ENCODE measurements at places on chromosomes 11 and 22.

GRCh38 chr22:19478901-19479354, at the start of gene UFD1:
Gene UFD1 (minus strand): TSS chr22:19479193. CDS start chr22:19479085, 108 bp downstream.
- peak; percentile 85 for DNase-seq

GRCh38 chr11:133497477-133498140, 34.7 kb downstream of the OPCML start:
- no peak for DNase-seq

- DNase-seq, result no peak
These were observed 2.5 kb downstream of the EPS8L2 start for GRCh38 chr11:708511-708910.

DNA sequence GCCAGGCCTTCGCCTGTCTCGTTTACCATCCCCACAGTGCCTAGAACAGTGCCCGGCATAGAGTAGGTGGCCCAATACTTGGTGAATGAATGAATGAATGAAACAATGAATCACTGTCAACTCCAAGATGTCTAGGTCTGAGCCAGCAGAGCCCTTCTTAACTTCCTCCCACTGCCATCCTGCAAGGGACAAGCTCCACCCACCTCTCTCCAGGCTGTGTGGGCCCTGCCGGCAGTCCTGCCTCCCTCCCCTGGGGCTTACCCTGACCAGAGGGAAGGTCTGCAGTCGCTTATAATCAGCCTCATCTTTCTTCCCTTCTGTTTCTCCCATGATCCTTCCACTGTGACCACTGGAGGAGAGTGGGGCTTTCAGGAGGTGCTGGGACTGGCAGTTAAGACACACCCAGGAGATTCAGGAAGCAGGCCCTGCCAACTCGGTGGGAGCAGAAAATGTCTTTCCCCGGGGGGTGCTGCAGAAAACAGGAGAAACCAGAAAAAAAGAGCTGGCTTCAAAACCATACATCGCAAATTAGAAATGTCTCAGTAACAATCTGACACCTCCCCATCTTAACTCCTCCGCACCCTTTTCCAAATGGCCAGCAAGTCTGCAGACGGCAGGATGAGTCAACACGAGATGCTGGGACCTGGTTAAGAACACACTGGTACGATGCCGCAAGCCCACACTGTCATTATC, 11.4 kb downstream of the DNAL4 start:
- no peak for DNase-seq

- DNase-seq, result no peak
These were observed 173.5 kb downstream of the TRIM29 start for GRCh38 chr11:119964136-119965025.

DNA sequence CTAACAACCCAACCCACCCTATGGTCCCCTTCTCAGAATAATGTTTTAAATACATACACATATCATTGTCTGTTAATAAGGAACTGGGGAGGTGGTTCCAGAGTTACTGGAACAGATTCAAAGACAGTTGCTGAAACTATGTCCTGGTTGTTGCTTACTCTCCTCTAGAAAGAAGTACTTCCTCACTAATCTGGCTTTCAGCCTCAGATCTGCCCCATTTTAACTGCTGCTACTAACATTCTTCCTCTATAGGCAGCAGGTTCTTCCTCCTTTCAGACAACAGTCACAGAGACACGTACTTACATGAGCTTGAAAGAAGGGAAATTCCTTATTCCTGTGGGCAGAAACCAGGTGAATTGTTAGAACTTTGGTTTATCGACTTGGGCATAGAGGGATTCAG, 8.1 kb upstream of the NEU3 start:
- no peak for DNase-seq

GRCh38 chr22:49792107-49792506, 35.6 kb downstream of the BRD1 start:
- DNase-seq, result no peak

DNA sequence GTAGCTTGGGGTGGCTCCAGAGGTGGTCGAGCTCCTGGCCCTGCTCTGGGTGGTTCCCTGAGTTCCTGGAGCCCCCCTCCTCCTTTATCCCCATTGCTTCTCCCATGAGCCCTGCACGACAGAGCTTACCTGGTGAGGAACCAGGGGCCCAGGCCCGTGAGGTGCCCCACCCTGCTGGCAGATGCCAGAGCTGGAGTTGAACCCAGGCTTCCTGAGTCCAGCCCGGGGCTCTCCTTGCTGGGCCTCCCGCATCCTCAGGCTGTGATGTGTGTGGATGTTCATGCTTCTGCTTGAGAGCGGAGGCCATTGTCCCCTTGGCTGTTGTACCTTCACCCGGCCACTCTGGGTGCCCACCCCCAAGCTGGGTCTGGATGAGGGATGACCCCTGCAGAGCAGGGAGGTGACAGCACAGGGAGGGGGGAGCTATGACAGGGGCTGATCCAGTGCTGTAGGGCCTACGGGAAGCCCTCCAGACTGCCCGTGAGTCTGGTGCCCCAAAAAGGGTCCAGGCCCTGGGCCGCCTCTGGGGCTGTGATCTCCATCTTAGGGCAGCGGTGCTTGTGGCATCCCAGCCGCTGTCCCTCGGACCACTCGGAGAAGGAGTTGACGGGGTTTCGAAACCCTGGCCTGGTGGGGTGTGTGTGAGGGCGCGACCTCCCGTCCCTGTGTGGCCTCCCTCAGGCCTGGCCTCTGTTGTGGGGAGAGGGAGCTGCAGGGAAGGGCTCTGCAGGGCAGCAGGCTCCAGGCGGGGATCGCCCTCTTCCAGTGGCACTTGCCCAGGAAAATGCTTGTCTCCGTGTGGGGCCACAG, 14.4 kb downstream of the MPPED1 start:
- DNase-seq, result no peak

- DNase-seq, result no peak
These were observed 112.3 kb downstream of the IGLL1 start for GRCh38 chr22:23467721-23468294.

DNA sequence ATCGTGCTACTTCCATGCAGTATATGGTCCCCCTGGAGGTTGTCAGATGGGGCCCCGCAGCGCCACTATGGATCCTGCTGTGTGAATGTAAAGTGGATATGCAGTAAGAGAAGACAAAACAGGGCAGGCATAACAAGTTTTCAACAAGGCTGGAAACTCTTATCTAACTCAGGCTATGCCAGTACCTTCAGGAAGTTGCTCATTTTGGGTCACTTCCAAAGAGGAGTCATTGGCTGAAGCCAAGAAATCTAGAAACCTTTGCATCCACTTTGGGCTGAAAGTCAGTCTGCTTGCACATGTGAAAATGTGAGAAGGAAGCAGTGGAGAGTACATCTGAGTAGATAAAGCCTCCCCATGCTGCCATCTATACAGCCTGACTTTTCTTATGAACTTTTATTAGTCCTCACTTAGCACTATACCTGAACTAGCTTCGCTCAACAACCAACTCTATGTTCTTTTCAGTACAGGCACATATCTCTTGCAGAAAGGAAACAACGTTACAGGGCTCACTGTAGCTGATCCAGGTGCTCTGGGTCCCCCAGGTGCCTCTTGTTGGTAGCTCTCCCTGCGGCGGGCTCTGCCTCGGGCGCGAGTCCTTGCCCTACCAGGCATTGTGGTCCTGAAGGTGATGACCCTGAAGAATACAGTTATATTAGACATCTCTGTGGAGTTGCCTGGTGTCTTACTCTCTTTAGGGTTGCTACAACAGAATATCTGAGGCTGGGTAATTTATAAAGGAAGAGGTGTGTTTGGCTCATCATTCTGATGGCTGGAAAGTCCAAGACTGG, 12.4 kb downstream of the PIWIL3 start:
- no peak for DNase-seq

- no peak for DNase-seq
These were observed 4.4 kb downstream of the AHNAK start for GRCh38 chr11:62542111-62542745.

DNA sequence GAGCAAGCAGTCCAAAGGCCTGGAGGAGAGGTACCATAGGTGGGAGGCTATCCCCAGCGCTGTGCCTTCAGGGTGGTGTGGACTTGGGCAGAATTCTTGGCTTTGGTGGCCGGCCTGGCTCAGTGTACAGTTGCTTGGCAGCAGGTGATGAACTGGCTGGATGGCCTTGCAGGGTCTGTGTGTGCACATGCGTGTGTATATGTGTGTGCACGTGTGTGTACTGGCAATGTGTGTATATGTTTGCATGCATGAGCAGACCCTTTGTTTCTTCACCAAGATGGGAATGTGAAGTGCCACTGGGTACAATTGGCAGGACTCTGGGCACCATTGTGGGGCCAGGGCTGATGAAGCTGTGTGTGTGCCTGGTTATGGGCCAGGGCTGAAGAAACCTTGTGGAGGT, 53.0 kb downstream of the CEP164 start:
- no peak for DNase-seq

GRCh38 chr22:30506507-30506968, 1.0 kb upstream of the SEC14L4 start:
- no peak for DNase-seq

DNA sequence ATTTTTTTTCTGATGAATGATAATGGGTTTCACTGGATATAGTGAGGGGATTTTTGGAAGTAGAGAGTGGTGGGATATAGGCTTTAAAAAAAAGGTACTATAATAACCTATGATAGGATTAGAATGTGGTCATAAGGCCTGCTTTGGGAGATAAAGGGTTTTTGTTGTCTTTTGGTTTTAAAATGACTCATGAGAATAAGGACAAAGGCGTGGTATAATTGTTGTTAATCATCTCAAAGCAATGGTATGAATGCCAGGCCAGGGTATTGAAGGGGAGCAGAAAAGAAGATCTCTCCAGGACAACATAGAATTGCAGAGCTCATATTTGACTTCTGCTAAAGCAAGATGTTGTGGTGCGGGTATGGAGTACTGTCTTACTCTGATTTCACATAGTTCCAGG, 579.4 kb downstream of the JRKL start:
- no peak for DNase-seq

DNA sequence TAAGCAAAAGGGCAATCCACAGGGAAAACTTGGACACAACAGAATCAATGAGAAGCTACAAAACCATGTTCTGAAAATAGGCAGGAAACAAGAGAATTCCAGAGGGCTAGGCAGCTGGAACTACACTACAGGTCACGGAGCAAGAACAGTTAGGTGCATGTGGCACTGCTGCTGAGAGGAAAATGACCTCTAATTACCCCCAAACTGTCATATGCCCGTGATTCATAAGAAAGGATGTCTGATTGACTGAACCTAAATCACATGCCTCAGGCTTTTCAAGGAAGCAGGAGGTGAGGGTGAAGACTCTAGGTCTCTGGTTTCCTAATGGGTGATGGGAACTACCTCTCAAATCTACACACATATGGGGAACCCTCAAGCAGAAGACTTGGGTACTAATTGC, 17.9 kb upstream of the RRAS2 start:
- no peak for DNase-seq

- DNase-seq, result no peak
These were observed 7.1 kb downstream of the YWHAH start for GRCh38 chr22:31951194-31952093.

DNA sequence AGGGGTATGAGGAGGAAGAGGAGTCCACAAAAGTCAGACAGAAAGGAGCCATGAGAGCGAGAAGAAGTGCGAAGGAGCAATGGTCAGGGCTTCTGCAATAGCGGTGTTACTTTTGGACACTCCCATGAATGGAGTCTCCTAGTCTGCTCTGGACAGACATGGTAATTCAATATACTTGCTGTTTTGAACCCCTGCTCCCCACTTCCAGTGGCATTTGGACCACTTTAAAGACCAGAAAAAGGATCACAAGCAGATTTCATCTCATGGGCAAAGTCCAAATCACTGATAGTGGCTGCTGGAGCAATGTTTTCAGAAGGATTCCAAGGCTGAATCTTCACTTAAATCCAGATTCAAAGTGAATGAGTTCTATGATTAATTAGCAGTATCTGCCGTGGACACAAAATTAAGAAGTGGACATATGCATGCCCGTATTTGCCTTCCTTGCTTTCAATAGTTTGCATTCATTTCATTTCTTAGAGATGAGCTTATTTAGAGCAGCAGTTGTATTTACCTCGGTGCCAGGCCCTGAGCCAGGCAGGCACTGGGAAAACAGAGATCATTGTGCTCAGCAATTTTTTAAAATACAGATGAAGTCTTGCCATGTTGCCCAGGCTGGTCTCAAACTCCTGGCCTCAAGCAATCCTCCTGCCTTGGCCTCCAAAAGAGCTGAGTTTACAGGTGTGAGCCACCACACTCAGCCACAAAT, 72.0 kb downstream of the SLC1A2 start:
- no peak for DNase-seq

- DNase-seq, result peak; percentile 91
These were observed at the start of gene IRF7 for GRCh38 chr11:615504-616319. Gene IRF7 (minus strand): TSS chr11:615950. CDS start chr11:615364, 586 bp downstream.

DNA sequence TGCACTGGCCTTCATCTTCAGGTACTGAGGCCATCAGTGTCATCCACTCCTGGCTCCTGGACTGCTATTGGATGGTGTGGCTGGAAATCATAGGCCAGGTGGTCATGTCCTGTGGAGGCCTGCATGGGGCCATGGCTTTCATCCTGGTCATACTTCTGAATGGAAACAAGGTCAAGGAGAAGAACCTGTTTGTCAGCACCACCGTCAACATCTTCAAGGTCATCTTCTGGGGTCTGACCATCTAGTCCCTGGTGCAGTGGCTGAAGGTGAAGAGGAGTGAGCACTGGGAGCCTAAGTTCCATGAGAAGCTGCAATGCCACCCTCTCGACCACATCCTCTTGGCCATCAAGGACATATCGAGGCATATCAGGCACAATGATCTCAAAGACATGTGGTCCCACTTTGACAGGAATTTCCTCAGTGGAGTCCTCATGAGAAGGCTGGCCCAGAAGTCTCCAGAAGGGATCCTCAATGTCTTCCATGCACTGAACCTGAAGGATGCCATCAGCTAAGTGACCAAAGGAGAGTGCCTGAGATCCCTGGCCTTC, 120.0 kb upstream of the SERPIND1 start:
- no peak for DNase-seq

GRCh38 chr11:110087812-110088534, 5.2 kb upstream of the ZC3H12C start:
- DNase-seq, result no peak

GRCh38 chr11:8102296-8102915, 21.4 kb downstream of the TUB start:
- no peak for DNase-seq

DNA sequence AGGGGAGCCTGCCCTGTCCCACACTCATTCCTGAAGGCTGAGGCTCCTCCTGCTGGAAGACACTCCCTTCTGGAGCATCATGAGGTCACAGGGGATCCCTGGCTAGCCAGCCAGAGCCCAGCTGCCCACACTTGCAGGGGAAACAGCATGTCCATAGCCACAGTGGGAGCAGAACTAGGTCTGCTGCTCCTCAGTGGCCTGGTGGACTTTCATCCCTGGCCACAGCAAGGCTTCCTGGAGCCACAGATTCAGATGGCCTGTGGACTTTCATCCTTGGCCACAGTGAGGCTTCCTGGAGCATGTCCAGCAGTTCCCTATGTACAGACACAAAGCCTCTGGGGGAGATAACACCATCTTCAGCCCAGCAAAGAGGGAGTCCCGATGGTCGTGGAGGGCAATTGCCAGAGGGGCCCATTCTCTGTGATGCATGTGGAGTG, 5.9 kb upstream of the APOL6 start:
- no peak for DNase-seq

GRCh38 chr22:38172832-38173640, 8.6 kb downstream of the PLA2G6 start:
- DNase-seq, result no peak

GRCh38 chr11:102012946-102013345, 34.3 kb upstream of the CFAP300 start:
- no peak for DNase-seq

GRCh38 chr22:27714068-27714467, 87.5 kb downstream of the MN1 start:
- DNase-seq, result no peak

All from left kidney (tissue), 8 donors.